ENCODE measurements at places on chromosomes 1 and 21.

DNA sequence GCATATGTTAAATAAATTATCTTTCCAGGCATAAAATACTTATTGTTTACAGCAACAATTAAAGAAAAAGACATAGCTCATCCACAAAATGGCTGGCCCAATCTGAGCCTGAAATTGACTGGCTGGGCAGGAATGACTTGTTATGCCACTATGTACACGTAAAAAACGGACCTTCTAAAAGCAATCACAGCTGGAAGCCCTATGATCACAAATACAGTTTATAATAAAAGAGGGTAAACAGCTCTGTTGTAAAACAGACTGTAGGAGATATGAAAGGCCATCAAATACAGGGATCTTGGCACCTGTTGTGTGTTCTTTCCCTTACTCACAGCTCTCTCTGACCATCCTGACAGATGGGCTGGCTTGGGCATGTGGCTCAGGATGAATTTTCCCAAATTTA, 70.5 kb upstream of the DMRTA2 start:
- no peak for DNase-seq

GRCh38 chr1:57770772-57771171, 346.9 kb upstream of the DAB1 start:
- DNase-seq = no peak

- DNase-seq = peak; percentile 66
Observed at GRCh38 chr1:42146626-42147320, 6.4 kb upstream of the GUCA2B start.

- DNase-seq = no peak
Observed at GRCh38 chr1:75529488-75529887, 81.4 kb downstream of the SLC44A5 start.

DNA sequence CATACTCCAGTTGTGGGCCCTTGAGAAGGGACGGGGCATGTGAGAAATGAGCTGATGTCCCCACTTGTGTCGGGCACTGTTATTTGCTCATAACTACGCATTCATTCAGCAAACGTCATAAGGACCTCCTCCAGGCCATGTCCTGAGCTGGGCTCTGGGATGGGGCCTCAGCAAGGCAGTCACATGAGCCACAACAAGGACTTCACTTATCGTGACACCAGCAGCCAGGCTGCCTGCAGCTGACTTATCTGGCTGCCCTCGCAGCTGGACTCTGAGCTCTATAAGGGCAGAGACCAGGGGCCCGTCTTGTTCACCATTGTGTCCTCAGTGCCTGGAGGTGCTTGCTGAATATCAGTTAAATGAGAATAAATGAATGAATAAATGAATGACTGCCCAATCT, 37.5 kb upstream of the GRIK3 start:
- no peak for DNase-seq

Data from stimulated activated CD4-positive, alpha-beta T cell treated with anti-CD3 and anti-CD28 coated beads, TNF-alpha, amount 100 ng/mL, for 1 hour (primary cell).